ENCODE measurements at places on chromosomes 4 and X.
A peak's percentile ranks its signal among the peaks of the same experiment; 100 is the strongest.

- no peak for DNase-seq
These were observed 1127.6 kb downstream of the ADGRL3 start for GRCh38 chr4:62327612-62328297.

DNA sequence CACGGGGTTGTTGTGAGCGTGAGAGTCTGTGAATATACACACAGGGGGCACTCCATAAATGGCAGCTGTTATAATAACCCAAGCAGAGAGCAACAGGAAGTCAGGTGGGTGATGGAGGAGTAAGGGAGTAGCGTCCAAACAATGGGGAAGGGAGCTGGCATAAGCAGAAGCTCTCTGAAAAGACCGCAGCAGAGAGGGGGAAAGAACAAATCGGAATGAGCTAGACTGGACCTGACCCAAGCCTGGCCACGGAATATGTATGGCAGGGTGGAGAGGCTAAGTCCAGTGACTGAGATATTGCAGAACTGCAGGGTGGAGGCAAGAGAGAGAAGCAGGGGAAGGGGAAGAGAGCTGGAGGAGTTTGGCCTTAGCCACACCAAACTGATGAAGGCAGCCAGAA is 6.5 kb upstream of the GJB1 start:
- no peak for DNase-seq

DNA sequence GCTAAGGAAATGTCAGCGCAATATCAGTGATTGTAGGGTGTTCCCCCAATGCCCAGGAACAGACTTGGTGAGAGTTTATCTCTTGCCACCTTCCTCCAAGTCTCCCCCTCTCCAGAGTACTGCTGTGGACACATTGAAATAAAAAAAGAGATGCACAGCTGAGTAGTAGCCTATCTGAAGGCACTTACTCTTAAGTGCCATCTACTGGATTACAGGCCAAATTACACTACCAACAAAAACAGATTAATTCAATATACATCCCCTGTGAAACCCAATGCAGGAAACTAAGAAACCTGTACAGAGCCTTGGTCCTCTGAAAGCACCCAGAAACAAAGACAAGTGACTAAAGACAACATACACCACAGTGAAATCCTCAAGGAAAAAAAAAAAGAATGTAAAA is 460.3 kb downstream of the ZIC3 start:
- DNase-seq = peak; percentile 1

DNA sequence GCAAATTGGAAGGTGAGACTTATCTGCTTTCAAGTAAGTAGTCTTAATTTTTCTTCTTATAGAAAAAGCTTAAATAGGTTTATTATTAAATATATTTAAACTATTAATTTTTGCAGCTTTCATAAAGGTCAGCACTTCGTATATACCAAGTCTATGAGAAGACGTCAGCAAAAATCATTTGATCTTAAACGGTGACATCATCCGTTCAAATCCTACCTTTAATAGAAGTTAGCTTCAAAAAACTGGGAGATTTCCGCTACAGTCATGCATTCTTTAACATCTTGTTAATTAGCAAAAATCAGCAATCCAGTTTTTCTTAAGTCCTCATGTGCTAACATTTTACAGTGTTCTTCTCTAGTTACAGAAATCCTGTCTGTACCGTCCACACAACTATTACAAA is 49.9 kb upstream of the PGRMC1 start:
- DNase-seq = no peak

- DNase-seq = peak; percentile 98
These were observed 74.2 kb downstream of the LIMCH1 start for GRCh38 chr4:41611881-41612871.

- no peak for DNase-seq
These were observed 103.7 kb downstream of the CRLF2 start for GRCh38 chrX:1108501-1109445.
